Hippocampal formation (tissue), 2 donors: ENCODE measurements at places on chromosomes 5 and 9.

- no peak for DNase-seq
Measured at GRCh38 chr5:122200450-122200849, 71.1 kb downstream of the ZNF474 start.

DNA sequence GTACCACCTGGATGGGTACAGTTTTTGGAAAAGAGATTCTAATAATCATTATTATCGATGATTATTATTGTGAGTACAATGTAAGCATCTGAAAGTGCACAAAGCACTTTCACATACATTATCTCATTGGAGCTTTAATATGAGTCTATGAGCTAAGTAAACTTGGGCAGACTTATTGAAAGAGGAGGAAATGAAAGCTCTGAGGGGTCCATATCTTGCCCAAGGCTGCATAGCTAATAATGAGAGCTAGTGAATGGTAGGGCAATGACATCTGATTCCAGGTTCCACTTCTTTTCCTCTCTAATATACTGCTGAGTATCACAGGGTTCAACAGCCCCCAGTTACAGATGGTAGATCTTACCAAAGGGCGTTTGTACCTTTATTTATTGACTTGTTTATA lies 26.1 kb downstream of the TIMD4 start:
- no peak for DNase-seq

DNA sequence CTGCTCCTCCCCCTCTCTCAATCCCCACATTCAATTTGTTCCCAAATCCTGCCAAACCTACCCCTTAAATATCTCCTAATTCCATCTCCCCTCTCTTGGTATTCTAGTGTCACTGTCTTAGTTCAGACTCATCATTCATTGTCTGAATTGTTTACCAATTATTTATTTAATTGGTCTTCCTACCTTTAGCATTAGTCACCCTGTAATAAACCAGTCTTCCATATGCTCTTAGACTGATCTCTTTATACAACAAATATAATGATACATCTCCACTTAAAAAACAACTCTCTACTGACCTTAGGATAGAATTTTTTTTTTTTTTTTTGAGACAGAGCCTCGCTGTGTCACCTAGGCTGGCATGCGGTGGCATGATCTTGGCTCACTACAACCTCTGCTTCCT lies 51.4 kb downstream of the RFK start:
- DNase-seq, result no peak

GRCh38 chr5:55908804-55909203 lies 57.6 kb downstream of the IL31RA start:
- DNase-seq, result no peak

- peak; percentile 23 for DNase-seq
Measured at GRCh38 chr9:126499005-126499910, 114.5 kb upstream of the LMX1B start.

- no peak for DNase-seq
Measured at GRCh38 chr9:69047371-69047770, 11.8 kb downstream of the FXN start.

DNA sequence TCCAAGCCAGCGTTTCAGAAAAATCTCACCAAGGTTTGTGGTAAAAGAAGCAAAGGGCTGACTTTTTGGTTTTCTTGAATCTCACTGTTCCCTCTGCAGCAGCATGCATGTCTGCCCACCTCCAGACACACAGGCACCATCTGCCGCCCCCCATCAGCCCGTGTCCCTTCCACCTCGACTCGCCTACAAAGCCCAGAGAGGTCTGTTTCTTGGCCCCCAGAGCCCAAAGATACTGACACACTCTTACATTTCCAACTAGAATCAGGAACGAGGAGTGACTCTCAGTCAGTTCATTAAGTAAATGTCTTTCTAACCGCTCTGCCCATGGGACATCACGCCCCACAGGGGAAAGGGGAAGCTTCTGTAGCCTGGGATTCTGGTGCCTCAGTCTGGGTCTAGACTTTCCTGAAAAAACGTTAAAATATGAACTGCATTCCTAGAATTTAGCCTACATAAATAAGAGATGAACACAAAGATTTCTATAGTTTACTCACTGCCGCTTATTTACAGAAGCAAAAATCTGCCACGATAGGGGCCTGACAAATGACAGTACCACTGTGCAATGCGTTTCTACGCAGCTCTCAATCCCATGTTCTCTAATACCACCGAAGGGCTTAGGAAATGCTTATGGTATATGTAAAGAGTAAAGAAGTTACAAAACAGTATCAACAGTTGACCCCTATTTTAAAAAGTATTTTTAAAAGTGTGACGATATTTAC lies 4.1 kb downstream of the IL4 start:
- DNase-seq, result no peak

DNA sequence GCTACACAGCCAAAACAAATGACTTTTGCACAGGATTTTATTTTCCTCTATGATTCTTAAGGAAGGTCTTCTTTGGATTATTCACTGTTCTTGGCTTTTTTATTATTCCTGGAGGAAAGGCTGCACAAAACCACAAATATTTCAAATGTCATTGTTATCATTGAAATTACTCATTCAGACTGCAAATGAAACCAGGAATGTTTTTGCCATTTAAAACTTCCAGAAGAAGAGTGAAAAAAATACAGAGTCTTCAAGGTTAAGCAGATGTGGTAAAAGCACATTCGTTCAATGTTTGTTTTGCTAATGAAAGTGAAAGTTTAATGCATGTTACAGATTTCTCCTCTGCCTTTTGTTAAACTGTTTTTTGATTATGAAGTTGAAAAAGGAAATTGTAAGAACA lies 238.2 kb downstream of the TLE4 start:
- no peak for DNase-seq

DNA sequence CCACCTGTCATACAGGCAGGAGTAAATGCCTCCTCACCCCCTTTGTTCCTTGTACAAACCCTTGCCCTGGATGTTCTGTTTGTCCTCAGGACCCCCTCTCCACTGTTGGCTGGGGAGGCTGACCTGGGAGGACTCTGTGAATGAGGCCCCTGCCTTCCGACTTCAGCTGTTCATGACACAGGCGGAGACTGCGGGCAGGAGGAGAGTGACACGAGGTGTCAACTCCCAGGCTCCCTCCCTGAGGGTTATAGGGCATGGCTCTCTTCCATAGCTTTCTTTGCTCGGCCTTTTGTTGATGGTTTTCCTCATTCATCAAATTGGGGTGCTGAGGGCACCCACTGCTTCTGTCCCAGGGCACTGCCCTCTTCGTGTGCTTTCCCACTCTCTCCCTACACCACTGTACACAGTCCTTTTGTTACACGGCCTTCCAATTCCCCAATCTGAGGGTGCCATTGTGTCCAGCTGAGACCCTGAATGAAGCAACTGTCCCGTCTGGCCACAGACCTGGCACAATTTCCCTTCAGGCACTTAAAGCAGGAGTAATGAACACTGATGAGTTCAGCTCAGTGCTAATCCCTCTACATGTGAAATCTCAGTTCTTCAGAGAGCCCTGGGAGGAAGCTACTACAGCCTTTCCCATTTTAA lies 33.8 kb downstream of the KCNIP1 start:
- DNase-seq, result peak; percentile 19

DNA sequence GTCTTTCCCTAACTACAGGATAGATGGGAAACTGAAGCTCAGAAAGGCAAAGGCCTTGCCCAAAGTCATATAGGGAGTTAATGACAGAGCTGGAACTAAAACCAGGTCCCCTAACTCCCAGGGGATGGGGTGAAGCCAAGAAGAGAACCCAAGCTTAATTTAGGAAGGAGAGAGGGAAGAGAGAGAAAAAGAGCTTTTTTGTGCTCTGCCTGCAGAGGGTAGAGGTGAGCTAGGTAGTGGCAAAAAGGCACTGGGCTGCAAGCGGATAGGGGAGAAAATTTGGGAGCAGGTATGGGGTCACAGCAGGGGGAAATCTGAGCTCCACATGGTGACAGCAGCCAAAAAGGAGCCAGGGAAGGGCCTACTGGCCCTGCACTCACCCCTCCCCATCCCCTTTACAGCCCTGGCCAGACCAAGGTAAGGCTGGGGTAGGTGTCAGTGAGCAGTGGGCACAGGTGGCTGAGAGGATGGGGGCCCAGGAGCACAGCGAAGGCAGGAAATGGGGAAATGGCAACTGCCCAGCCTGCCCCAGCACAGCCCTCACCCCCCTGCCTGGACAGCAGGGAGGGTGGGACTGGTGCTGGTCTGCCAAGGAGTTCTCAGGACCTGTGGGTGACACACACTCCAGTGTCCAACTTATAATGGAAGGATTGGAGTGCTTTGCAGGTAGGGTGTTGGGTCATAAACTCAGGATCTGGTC lies 3.3 kb downstream of the ENHO start:
- DNase-seq, result no peak

- no peak for DNase-seq
Measured at GRCh38 chr9:115146581-115147021, 28.6 kb upstream of the TNC start.

DNA sequence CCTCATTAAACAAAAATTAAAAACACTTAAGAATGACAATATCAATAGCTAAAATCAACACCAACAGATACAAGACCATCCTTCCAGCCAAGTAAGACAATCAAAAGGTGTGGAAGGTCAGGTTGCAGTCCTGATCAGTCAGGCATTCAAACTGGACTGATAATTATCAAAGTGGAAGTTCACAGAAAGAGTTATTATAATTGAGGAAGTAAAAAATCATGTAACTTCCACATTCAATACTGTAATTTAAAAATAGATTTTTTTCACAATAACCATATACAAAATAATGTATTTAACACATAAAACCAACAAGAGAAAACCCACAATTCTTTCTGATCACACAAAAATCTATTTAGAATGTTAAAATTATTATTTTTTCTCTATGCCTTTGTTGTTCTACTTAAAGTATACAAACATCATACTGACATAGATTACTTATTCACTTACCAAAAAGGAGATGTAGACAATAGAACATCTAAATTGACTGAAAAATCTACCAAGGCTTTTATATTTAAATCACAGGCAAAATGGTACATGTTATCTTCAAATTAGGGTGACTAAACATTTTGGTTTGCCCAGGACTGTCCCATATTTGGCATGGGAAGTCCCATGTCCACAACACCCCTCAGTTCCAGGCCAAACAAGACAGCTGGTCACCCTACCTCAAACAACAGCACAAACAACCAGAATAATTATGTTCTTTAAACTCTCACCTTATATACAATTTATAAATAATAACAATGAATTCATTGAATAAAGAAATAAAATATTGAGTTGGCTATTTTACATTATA lies 142.5 kb upstream of the SLC24A2 start:
- no peak for DNase-seq

GRCh38 chr5:121668635-121669034 lies 183.0 kb upstream of the FTMT start:
- no peak for DNase-seq

DNA sequence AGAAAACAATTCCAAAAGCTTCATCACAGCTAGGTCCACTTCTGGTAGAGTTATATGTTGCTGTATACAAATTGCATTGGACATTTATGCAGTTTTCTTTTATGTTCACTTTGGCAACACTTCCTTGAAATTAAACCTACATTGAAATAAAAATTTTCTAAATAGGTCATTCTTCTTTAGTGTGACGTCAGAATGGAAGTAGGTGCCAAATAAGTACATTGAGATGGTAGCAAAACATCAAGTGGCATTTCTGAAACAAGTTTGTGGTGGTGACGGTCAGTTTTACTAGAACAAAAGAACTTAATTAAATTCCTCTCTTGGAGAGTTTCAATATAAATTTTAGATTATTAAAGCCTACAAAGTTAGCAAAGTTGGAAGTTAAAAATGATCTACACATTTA lies 895.1 kb downstream of the CDH9 start:
- DNase-seq, result no peak
